Keratinocyte (primary cell): ENCODE measurements at places on chromosomes 3 and 15. TPM values are rescaled to one million over a fixed set of nuclear protein-coding genes. Genes with fewer than 3 reads are reported as not detected.

The KLHL6 gene
- polyA plus RNA-seq = 0.10 to 0.30 TPM (median 0.12 TPM) in 3 replicates

GRCh38 chr3:71045917-71046282, 537.6 kb downstream of the FOXP1 start:
- H3K4me1 ChIP-seq = no peaks in the 10 kb centered on the region
- DNase-seq = no peak
- no peak overlapping the region for H3K27ac ChIP-seq
- H3K4me3 ChIP-seq = no peak overlapping the region
- H3K27me3 ChIP-seq = no peaks in the 10 kb centered on the region
- H3K36me3 ChIP-seq = peaks cover 6% of the 10 kb centered on the region

GRCh38 chr3:115638991-115639390, 15.7 kb downstream of the GAP43 start:
- H3K27me3 ChIP-seq = no peaks in the 10 kb centered on the region
- H3K4me3 ChIP-seq = no peak overlapping the region
- H3K36me3 ChIP-seq = no peaks in the 10 kb centered on the region

- no peaks in the 10 kb centered on the region for H3K4me1 ChIP-seq
- H3K27me3 ChIP-seq = no peaks in the 10 kb centered on the region
- H3K4me3 ChIP-seq = no peak overlapping the region
- no peaks in the 10 kb centered on the region for H3K36me3 ChIP-seq
These were observed 66.1 kb upstream of the CHMP2B start for GRCh38 chr3:87161013-87161412.

The STARD9 gene
- polyA plus RNA-seq = 0.71 to 0.85 TPM (median 0.76 TPM) in 3 replicates

- no peak overlapping the region for H3K4me3 ChIP-seq
- no peaks in the 10 kb centered on the region for H3K4me1 ChIP-seq
- no peak overlapping the region for H3K27ac ChIP-seq
- no peak for DNase-seq
- H3K36me3 ChIP-seq = no peaks in the 10 kb centered on the region
These were observed 160.1 kb upstream of the SATB1 start for GRCh38 chr3:18585004-18585968.

The CFAP100 gene
- not detected in 3 replicates for polyA plus RNA-seq

GRCh38 chr3:141276398-141276797, 44.8 kb downstream of the PXYLP1 start:
- H3K4me3 ChIP-seq = no peak overlapping the region
- H3K27me3 ChIP-seq = no peaks in the 10 kb centered on the region
- no peaks in the 10 kb centered on the region for H3K36me3 ChIP-seq
- no peak for DNase-seq
- peaks cover 28% of the 10 kb centered on the region for H3K4me1 ChIP-seq
- H3K27ac ChIP-seq = no peak overlapping the region

The ITIH1 gene
- polyA plus RNA-seq = not detected in 3 replicates

- no peaks in the 10 kb centered on the region for H3K4me1 ChIP-seq
- peaks cover 1% of the 10 kb centered on the region for H3K27me3 ChIP-seq
- H3K36me3 ChIP-seq = no peaks in the 10 kb centered on the region
- H3K4me3 ChIP-seq = no peak overlapping the region
- DNase-seq = no peak
- H3K27ac ChIP-seq = no peak overlapping the region
These were observed 30.4 kb downstream of the ACKR2 start for GRCh38 chr3:42839616-42840015.

DNA sequence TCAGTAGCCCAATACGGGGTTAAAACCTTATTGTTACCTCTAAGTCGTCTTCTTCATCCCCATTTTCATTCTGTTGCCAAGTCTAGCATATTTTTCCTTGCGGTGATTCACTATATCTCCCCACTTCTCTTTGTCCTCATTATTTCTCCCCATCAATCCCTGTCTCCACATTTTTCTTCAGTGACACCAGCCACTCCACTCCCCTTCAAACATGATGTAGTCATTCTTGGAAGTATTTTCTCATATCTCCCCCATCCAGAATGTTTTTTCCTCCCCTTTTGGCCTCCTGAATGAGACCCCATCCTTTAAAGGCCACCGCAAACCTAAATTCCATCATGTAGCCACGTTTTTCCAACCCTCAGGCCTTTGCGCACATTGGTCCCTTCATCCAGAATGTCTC, 105.9 kb downstream of the TOP2B start:
- H3K36me3 ChIP-seq = no peaks in the 10 kb centered on the region
- no peaks in the 10 kb centered on the region for H3K27me3 ChIP-seq
- H3K4me1 ChIP-seq = no peaks in the 10 kb centered on the region
- no peak for DNase-seq

DNA sequence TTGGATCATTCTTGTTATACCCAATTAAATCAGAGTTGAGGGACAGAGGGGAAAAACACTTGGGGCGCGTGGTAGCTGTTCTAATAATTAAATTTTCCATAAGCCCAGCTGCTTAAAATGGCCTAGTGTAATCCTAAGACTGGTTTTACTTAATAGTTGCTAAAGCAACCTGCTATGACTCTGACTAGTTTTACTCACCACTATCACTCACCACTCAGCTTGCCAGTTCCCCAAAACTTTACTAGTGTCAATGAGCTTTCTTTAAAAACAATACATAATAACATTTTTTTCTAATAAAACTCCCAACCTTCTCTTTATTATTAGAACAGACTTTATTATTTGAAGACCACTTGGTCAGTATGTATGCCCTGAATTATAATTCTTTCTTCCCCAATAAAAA, 49.6 kb downstream of the ECT2 start:
- H3K4me1 ChIP-seq = no peaks in the 10 kb centered on the region
- DNase-seq = no peak
- no peaks in the 10 kb centered on the region for H3K27me3 ChIP-seq
- peaks cover 5% of the 10 kb centered on the region for H3K36me3 ChIP-seq
- no peak overlapping the region for H3K27ac ChIP-seq

GRCh38 chr3:120767106-120767505, 24.6 kb downstream of the GTF2E1 start:
- H3K27me3 ChIP-seq = no peaks in the 10 kb centered on the region
- no peak for DNase-seq
- no peak overlapping the region for H3K27ac ChIP-seq
- peaks cover 3% of the 10 kb centered on the region for H3K4me1 ChIP-seq
- H3K4me3 ChIP-seq = no peak overlapping the region
